Activated CD4-positive, alpha-beta T cell treated with anti-CD3 and anti-CD28 coated beads for 24 hours (primary cell): ENCODE measurements at places on chromosomes 3 and 15.

DNA sequence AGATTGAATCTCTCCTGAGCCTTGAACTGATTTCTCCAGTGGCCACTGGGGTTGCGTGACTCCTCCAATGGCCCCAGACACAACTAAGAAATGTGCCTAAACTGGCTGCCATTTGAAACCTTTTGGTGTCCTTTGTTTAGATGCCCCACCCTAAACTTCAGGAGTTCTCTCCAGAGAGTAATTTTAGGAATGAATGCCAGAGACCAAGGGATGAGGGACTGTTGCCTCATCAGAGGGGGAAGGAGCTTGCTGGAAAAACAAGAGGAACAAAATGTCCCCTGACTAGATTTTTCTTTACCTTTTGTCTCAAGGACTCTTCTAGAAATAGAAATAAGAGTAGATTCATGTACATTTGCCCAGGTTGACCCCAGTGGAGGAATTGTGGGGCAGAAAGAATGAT lies 8.1 kb upstream of the ADPRH start:
- no peak for DNase-seq

- no peak for DNase-seq
These were observed 49.4 kb upstream of the SPTSSB start for GRCh38 chr3:161420746-161421145.

- DNase-seq, result no peak
These were observed 7.0 kb downstream of the SMAD3 start for GRCh38 chr15:67072442-67072841.

- DNase-seq, result no peak
These were observed 22.9 kb upstream of the TPM1 start for GRCh38 chr15:63019511-63020109.

DNA sequence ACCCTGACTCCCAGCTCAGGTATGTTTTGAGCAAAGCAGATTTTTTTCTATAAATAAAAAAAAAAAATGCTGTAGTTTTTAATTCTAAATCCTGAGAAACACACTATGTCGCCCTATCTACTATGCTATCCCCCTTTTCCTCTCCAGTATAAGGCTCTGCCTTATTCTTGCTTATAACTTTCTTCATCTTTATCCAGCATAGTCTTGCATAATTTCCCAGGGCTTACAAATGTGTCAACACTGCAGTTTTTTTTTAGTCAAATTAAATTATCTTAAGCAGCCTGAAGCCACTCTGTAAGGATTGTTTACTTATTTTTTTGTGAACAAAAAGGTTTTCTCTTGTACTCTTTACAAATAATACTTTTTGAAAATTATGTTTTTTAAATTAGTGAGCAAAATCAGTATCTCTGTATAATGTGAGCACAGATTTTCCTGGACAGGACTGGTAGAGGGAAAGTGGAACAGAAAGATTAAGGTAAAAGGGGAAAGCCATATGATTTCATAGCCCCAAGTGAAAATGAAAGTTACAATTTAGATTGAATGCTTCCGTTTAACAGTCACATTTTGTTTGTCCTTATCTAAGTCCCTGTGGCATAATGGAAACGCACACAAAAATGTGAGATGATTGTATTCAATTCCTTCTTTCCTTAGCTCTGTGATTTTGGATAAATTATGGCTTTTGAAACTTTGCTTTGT lies 5.6 kb upstream of the PYDC2 start:
- DNase-seq, result no peak

DNA sequence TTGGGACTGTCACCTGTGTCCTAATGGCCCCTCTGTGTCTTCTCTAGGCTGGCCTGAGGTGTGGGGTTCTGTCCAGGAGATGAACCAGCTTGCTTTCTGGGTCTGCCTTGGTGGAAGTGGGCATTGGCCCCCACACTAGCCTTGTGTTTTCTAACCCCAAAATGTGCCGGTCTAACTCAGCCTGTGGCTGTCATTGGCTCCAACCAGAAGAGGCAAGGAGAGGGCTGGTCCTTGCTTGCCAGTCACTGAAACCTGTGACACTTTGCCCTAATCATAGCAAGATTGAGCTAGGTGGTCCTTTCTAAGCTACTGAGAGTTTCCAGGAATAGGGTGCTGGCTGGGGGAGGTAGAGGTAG lies 2.2 kb downstream of the C15orf39 start:
- no peak for DNase-seq

- no peak for DNase-seq
These were observed 142.6 kb upstream of the PROK2 start for GRCh38 chr3:71927505-71928066.

DNA sequence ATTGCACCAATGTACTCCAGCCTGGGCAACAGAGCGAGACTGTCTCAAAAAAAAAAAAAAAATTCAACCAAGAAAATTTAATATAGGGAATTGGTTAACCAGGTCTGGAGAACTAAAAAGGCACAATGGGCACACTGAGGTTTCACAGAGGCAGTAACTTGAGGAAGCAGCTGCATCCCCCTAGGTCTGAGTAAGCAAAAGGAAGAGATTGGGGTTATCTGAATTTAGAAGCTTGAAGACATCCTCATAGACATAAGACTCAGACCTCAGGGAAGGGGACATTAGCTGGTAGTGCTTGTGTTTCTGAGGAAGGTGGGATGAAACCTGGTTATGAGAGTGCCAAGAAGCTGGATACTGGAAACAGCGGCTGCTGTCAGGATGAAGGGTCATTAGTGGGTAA lies 50.1 kb upstream of the LEKR1 start:
- no peak for DNase-seq

- DNase-seq, result no peak
These were observed 392.8 kb upstream of the LRRC3B start for GRCh38 chr3:26229801-26230200.

GRCh38 chr3:174303907-174304560 lies 555.1 kb upstream of the NAALADL2 start:
- DNase-seq, result no peak

DNA sequence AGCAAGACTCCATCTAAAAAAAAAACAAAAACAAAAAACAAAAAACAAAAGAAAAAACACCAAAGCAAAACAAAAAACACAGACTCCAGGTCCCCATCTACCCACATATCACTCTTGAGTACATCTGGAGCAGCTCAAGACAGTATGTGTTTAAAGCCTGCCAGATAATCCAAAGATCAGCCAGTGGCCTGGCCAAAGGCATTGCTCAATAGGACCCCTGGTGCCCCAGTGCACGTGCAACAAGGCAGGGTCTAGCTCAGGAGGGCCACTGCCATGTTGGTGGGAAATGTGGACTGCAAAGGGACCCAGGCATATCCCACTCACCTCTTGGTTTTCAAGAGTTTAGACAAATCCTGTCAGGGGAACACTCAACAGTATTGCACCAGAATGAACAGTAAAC lies 279.5 kb downstream of the RPLP1 start:
- no peak for DNase-seq

DNA sequence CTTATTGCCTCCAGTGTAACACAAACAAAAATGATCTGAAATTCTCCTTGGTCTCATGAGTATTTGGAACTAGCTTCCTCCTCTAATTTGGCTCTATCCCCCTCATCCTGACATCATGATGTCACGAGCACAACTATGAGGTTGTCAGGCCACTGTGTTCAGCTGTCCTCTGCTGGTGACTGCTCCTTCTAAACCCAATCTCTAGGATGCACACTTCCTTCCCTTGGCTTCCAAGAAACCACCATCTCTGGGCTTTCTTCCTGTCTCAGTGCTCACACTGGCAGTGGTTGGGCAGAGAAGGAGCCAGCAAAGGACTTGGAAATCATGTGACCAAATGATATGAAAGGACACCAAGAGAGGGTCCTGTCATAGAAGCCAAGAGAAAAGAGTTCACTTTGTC lies 30.7 kb upstream of the EIF1B start:
- DNase-seq, result no peak

GRCh38 chr3:16176391-16177030 lies 2.0 kb downstream of the GALNT15 start:
- no peak for DNase-seq

GRCh38 chr3:172560026-172560425 lies 36.8 kb upstream of the TNFSF10 start:
- no peak for DNase-seq
